GM23248 (cell line): ENCODE measurements at places on chromosomes 7 and 10. TPM values are rescaled to one million over a fixed set of nuclear protein-coding genes. Genes with fewer than 3 reads are reported as not detected.

GRCh38 chr10:78992333-78992732 lies 76.4 kb upstream of the ZMIZ1 start:
- H3K27me3 ChIP-seq: no peaks in the 10 kb centered on the region
- no peak overlapping the region for H3K4me3 ChIP-seq
- peaks cover 4% of the 10 kb centered on the region; the same call in 1 of the 2 replicates for H3K4me1 ChIP-seq
- H3K36me3 ChIP-seq: no peaks in the 10 kb centered on the region
- H3K27ac ChIP-seq: no peak overlapping the region

DNA sequence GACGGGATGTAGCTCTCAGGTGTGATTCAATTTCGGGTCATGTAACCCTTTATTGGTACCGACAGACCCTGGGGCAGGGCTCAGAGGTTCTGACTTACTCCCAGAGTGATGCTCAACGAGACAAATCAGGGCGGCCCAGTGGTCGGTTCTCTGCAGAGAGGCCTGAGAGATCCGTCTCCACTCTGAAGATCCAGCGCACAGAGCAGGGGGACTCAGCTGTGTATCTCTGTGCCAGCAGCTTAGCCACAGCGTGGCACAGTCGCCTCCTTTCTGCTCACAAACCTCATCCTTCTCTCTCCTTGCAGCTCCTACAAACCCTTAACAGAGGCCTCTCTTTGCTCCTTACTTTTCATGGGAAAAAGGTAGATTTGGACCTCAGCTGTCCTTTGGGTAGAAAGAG lies 197.5 kb upstream of the PRSS58 start:
- no peak for DNase-seq
- no peak overlapping the region for H3K4me3 ChIP-seq
- H3K27ac ChIP-seq: no peak overlapping the region
- peaks cover 9% of the 10 kb centered on the region for H3K4me1 ChIP-seq
- no peaks in the 10 kb centered on the region for H3K36me3 ChIP-seq

DNA sequence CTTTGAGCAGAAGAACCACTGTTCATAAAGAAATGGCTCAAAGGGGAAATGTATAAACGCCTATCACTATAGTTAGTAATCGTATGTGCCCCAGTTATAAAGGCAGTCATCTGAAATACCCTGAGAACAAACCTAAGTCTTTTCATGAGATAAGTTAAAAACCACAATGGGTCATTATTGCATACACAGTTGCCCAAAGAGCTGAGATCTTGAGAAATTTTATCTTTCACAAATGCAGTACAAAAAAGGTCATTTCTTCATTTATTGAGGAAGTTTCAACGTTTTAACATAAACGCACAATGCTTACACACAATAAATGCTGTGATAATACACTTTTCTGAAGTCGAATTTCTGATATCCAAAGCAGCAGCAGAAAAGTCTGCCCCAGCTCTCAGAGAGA lies 114.4 kb downstream of the MICU1 start:
- no peak for DNase-seq
- H3K4me3 ChIP-seq: no peak overlapping the region
- H3K4me1 ChIP-seq: no peaks in the 10 kb centered on the region
- no peaks in the 10 kb centered on the region for H3K27me3 ChIP-seq

DNA sequence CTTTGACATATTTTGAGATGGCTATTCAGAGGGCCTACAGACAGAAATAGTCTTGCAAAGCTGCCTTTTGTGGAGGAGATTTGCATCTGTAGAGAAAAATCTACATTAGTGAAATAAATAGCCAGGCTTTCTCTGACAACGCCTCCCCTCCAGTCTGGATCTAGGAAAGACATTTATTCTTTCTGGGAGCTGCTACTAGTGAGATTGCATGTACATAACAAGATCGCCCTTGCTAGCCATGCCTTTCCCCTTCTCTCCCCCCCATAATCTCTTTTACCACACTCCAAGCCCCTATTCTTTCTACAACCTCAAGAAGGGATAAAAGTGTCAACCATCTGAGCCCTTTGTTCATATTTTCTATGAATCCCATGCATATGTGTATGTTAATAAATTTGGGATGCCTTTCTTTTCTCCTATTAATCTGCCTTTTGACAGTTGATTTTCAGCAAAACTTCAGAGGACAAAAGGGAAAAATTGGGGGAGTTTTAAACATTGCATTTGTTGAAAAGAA lies 194.2 kb downstream of the SNX13 start:
- H3K36me3 ChIP-seq: no peaks in the 10 kb centered on the region
- no peaks in the 10 kb centered on the region for H3K4me1 ChIP-seq
- no peak for DNase-seq
- H3K4me3 ChIP-seq: no peak overlapping the region
- no peaks in the 10 kb centered on the region for H3K27me3 ChIP-seq

DNA sequence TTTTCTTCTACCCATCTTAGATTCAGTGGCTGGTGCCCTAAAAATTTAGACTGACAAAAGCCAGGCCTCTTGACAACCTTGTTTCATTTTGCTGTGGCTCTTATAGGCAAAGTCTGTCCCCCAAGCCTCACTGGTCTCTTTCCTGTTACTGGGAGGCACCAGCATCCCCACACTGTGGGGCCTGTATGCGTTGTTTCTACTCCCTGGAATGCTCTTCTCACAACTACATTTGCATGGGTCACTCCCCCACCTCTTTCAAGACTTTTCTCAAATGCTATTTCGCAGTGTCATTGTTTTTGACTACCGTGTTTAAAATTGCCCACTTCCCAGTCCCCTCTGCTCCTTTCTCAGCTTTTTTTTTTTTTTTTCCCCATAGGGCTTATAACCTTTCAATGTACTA lies 108.7 kb upstream of the DGKB start:
- no peak overlapping the region for H3K27ac ChIP-seq
- no peak overlapping the region for H3K4me3 ChIP-seq
- H3K36me3 ChIP-seq: no peaks in the 10 kb centered on the region
- no peaks in the 10 kb centered on the region for H3K27me3 ChIP-seq
- no peaks in the 10 kb centered on the region for H3K4me1 ChIP-seq

- no peaks in the 10 kb centered on the region for H3K27me3 ChIP-seq
- H3K4me3 ChIP-seq: no peak overlapping the region
- H3K27ac ChIP-seq: no peak overlapping the region
- 0 out of 2 replicates have a peak, but pooled peaks cover 4% of the 10 kb centered on the region for H3K4me1 ChIP-seq
- no peaks in the 10 kb centered on the region for H3K36me3 ChIP-seq
These were observed 4.2 kb upstream of the TES start for GRCh38 chr7:116206141-116206540.

The RBM48 gene
- 6.2 and 12.8 TPM in 2 replicates for total RNA-seq

The CDHR3 gene
- 2.6 and 3.3 TPM in 2 replicates for total RNA-seq

The ING3 gene
- total RNA-seq: 10.1 and 13.3 TPM in 2 replicates

The STAM gene
- 25.2 and 38.7 TPM in 2 replicates for total RNA-seq
